Pons (tissue), 1 donor: ENCODE measurements at places on chromosomes 1 and 21.

DNA sequence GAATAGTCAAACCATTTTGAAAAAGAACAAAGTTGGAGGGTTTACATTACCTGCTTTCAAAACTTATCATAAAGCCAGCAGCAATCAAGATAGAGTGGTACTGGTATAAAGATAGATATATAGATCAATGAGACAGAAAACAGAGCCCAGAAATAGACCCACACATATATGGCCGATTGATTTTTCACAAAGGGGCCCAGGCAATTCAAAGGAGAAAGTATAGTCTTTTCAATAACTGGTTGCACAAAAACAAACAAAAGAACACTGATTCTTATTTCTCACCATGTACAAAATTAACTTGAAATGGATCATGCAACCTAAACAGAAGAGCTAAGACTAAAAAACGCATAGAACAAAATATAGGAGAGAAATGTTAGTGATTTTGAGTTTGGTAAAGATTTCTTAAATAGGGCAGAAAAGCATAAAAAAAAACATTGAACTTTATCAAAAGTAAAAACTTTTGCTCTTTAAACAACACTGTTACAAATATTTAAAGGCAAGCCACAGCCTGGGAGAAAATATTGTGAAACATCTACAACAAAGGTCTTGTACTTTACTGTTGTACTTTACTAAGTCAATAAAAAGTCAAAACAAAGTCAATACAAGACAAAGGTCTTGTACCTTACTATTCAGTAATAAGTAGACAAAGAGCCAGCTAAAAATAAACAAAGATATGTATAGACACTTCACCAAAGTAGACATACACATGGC, 50.2 kb downstream of the ST3GAL3 start:
- DNase-seq = no peak

GRCh38 chr1:192140382-192140781, 17.9 kb upstream of the RGS18 start:
- no peak for DNase-seq

- no peak for DNase-seq
Measured at GRCh38 chr1:206471415-206471801, 1.1 kb downstream of the IKBKE start.

DNA sequence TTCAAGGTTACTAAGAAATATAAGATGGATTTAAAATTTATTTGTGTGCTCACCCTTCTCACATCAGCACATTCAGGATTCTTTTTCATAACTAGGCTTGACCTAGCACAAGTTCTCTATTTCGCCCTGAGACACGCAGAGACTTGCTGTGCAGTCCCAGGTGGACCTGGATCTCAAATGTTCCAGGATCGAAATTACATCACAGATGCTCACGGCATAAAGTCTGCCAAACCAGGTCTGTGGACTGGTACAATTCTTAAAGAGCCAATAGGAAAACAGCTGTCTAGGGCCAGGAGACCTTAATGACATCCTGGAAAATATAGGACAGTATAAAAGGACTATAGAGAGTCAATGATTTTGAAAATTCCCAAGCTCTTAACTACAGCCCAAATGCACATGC, 2.2 kb downstream of the PGBD5 start:
- DNase-seq = no peak

DNA sequence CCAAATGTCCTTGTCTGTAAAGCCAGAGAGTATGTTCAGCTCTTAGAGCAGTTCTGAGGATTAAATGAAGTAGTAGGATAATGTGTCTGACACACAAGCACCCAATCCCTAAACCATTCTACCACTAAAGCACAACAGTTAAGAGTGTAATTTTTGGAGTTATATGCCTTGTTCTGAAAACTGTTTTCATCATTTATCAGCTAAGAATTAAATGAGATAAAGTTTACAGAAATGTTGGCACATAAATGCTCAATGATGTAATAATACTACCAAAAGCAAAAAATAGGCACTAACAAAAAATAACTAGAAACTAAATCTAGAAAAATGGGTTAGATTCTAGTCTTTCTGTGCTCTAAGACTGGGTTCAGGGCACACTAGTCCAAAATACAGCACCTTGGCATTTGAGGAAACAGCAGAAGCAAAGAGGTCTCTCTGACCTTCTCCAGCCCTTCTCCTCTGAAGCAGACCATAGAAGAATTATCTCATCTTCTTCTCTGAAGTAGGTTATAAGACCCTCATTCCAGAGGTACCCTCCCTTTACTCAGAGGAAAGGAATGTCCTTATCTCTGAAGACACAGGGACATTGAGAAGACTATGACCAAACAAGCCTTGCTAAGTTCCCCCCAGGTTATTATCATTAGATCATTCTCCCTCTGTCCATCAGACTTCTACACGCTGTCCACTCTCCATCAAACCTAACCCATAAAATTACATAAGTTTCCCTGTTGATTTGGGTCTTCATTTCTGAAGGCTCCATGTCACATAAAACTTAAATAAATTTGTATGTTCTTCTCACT, 20.6 kb downstream of the ABL2 start:
- DNase-seq = no peak

GRCh38 chr1:40742363-40743061, 41.1 kb upstream of the KCNQ4 start:
- no peak for DNase-seq

- no peak for DNase-seq
Measured at GRCh38 chr1:29944253-29944905, 708.1 kb downstream of the PTPRU start.

- DNase-seq = no peak
Measured at GRCh38 chr1:9990944-9991343, 6.1 kb upstream of the RBP7 start.

- peak; percentile 59 for DNase-seq
Measured at GRCh38 chr1:210482945-210483617, 154.4 kb downstream of the HHAT start.

- no peak for DNase-seq
Measured at GRCh38 chr1:154759793-154760192, 110.3 kb downstream of the KCNN3 start.

- DNase-seq = no peak
Measured at GRCh38 chr1:240572328-240572727, 39.6 kb downstream of the GREM2 start.

DNA sequence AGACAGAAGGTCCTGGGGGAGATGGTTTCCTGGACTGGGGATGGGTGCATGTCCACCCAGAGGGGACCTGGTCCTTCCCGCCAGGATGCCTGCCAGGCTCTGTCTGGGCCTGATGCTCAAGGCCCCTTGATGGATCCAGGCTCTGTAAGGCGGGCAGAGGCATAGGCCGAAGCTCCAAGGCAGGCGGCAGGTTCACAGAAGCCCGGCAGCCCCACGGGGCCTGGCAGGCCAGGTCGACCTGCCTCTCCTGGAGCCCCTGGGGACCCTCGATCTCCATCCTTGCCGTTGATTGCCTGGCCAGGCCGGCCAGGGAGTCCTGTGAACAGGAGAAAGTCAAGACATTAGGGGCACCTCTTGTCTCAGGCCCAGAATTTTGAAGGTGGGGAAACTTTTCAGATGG, 16.0 kb downstream of the COL9A2 start:
- DNase-seq = no peak

- no peak for DNase-seq
Measured at GRCh38 chr1:40626383-40626770, 39.1 kb downstream of the RIMS3 start.

DNA sequence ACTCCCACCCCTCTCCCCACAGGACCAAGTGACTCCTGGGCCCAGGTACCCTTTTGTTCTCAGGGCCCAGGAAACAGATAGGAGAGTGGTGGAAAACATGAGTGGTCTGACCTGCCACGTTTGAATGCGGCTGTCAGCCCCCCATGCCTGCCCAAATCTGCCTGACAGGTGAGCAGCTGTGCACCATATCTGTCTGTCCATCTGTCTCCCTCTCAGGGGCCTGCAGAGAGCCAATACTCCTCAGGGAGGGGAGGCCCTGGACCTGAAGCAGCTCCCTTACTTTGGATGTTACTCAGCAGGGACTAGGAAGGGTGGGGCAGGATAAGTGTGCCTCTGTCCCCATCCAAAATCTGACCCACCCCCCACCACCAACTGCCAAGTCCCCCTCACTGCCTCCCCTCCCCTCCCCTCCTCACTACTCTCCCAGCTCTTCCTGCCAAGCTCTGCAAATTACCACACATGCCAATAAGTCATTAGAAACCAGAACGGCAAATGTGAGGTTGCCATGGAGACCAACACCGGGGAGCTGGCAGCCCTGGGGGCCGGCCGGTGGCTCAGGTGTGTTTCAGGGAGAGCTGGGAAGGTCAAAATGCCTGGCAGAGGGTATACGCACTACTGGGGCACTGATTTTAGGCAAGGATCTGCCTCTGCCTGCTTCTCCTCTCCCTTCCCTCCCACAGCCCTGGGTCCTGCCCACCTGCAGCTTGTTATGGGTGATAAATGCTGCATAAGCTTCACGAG, 11.5 kb downstream of the LRRN2 start:
- DNase-seq = no peak

GRCh38 chr1:64898107-64898861, 68.1 kb downstream of the JAK1 start:
- peak; percentile 48 for DNase-seq

DNA sequence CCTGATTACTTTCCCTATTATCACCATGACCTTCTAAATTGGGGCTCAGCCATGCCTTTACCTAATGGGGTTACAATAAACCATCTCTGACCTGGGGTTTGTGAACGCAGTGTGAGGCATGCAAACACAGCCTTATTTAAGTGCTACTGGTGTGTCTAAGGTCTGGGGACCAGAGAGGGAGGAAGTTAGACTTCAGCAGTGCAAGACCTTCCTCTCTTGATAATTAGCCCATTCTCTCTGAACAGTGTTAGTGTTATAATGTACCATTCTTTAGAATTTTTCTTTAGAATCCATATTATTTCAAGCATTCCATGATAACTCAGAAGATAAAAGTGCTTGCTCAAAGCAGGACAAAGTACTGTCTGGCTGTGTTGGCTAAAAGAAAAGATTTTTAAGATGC, 10.5 kb upstream of the LRRC8D start:
- DNase-seq = no peak

DNA sequence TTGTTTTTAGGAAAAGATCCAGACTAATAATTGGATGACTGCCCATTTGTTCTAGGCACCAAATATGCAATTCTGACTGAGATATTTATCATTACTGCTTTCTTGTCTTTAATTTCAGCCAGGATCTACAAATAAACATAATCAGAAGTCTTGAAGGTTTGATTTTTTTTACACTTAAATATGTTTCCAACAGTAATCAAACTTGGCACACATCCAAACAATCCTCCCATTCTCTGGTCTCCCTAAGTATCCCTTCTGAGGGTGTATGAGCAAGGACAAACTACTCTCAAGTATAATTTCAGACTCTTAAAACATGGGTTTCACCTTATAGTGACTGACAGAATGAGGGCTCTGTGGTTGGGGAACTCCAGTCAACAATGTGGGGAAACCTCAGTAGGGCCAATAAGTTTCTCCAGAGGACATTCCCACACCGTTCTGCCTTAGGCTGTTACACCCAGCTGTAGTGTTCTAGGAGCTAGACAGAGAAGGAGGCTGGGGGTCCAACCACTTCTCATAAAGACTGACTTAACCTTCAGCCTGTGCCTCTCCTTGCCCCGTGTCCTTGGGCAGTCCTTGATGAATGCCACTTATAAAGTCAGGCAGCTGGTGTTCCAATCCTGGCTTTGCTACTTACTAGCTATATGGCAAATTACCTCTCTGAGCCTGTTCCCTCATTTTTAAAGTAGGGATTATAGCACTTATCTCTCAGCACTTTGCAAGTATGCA, 1.5 kb upstream of the PALMD start:
- DNase-seq = no peak

DNA sequence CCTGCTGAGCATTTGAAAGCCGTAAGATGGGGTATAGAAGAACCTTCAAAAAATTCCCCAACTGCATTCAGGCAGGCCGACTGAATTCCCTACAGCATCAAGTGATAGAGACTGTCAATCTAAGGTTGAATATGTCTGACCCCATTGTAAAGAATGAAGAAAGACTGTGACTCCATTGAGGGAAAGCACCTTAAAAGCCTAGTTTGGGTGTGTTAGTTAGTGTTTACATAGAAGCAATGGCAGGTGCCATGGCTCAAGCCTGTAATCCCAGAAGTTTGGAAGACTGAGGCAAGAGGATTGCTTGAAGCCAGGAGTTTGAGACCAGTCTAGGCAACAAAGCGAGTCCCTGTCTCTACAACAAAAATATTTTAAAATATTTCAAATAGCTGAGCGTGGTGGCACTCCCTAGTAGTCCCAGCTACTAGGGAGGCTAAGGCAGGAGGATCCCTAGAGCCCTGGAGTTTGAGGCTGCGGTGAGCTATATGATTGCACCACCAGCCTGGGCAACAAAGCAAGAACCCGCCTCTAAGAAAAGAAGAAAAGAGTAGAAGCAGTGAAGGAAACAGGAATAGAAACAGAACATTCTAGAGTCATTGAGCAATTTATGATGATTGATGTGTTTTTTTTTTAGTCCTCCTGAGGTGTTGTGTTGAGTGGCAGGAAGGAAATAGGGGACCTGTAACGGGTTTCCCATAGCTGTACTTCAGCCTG, 15.4 kb downstream of the POLR3GL start:
- DNase-seq = peak; percentile 55

DNA sequence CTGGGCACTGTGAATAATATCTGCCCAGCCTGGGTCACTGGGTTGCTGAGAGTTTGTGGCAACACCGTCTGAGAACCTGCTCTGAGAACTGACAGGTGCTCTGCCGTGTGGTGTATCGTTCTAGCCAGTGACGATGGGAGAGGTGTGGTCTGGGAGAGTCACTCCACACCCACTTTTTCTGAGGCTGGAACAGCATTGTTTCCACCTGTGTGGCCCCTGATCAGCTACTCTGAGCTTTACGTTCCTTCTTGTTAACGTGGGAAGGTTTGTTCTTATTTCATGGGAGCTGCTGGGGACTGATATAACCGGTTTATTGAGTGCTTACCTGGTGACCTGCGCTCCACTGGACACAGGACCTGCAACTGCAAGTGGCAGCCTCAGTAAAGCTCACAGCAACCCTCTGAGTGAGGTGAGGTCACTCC, 34.8 kb upstream of the TENT5C start:
- DNase-seq = no peak

DNA sequence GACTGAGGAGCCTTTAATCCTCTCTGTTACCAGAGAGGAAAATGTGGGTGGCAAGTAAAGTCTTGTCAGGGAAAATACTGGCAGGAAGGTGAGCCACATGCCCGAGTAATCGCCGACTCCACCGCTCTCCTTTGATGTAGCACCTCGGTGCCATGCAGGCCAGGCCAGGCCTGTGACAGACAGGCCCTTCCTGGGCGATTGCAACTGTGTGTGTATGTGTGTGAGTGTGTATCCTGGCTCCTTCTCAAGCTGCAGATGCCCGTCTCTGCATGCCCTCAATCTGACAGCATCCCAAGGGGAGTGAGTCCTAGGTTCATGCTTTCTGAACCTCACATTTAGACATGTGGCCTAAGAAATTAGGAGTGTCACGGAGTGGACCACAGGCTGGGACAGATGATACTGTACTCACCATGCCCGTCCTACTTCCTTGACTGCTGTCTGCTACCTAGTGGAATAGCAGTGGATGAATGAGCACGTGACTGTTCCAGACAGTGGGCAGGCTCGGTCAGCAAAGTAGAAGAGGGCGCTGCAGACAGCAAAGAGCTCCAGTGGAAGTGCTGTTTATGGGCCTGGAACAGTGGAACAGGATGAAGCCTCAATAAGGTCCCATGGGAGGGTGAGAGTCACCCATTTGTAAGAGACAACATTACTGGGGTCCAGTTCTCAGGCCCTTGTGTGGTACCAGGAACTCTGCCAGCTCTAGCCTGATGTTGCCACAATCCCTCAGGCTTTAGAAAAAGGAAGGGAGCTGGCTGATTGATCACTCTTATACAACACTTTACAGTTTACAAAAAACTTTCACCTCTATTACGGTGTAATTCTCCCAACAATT, 25.3 kb downstream of the SERTAD4 start:
- peak; percentile 30 for DNase-seq

GRCh38 chr1:47971385-47972160, 25.6 kb downstream of the TRABD2B start:
- DNase-seq = no peak

GRCh38 chr1:210332719-210333398, 4.2 kb downstream of the HHAT start:
- DNase-seq = no peak
